ENCODE measurements at places on chromosomes 5 and 9.

GRCh38 chr9:133031496-133031911, 707 bp downstream of the GTF3C5 start:
- DNase-seq: no peak

DNA sequence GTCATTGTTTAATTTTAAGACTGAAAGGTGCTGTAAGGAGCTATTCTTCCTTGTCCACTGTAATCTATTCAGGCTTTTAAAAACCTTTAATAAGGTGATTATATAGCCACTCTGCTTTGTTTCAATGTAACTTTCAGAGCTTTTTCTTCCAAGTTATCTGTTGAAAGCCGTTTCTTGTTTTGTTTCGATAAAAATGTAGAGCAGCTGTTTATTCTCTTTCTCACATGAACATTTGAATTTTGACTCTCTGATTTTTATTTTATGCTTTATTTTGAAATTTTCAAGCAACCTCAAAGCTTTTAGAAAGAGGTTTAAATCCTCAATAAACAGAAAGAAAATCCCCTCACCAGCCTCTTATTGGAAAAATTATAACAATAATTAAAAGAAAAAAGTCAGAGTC, 47.2 kb downstream of the CPEB4 start:
- no peak for DNase-seq

- no peak for DNase-seq
Measured at GRCh38 chr9:133382507-133383141, 6.5 kb downstream of the STKLD1 start.

DNA sequence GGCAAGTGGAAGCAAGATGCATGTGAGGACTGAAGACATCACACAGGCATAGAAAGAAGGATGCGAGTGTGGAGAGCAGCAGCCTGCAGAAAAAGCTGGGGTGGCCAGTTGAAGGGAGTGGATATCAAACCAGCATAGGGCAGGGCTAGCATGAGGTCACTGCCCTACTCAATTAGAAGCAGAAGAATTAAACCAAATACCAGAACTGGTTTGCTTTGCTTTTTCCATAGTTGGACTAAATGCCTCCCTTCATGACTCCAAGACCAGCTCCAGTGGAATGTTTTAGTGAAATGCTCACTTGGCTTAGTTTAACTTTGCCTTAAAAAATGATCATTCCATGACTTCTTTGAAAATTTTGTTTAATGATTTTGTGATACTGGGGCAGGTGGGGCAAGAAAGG, 45.8 kb downstream of the TMEM167A start:
- no peak for DNase-seq

GRCh38 chr9:130825351-130825651, 9.8 kb upstream of the ABL1 start:
- no peak for DNase-seq

DNA sequence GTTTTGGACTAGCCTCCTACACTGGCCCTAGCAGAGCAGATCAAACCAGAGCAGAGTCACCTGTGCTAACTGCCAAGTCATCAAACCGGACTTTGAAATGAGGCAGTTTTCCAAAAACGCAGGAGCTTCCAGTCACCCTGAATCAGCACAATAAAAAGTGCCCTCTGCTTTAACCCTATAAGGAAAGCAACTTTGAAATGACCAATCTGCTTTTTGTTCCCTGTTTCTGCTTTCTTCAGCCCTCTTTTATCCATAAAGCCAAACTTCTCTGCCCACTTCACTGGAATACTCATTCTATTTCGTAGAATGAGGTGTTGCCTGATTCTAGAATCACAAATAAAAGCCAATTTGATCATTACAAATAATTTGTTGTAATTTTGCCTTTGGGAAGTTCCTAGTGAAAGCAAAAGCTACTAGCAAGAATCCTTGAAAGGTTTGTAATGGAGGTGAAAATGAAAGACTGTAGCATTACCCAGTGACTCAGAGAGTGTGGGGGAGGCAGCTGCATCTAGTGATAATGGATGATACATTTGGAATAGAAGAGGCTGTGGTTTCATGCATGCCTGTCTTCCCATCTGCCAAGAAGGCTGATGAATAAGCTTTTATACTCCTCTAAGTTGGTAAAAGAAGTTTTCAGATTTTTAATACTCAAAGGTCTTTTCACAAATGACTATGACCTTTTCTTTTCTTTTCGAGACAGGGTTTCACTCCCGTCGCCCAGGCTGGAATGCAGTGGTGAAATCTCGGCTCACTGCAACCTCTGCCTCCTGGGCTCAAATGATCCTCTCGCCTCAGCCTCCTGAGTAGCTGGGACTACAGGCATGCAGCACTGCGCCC, 14.9 kb downstream of the SPAAR start:
- DNase-seq: no peak

- DNase-seq: no peak
Measured at GRCh38 chr5:174625591-174626350, 98.6 kb upstream of the MSX2 start.

- DNase-seq: no peak
Measured at GRCh38 chr5:68554571-68555279, 339.2 kb downstream of the PIK3R1 start.

- no peak for DNase-seq
Measured at GRCh38 chr5:158938200-158938599, 161.5 kb downstream of the EBF1 start.

- DNase-seq: no peak
Measured at GRCh38 chr5:135885031-135885430, 10.6 kb downstream of the IL9 start.

DNA sequence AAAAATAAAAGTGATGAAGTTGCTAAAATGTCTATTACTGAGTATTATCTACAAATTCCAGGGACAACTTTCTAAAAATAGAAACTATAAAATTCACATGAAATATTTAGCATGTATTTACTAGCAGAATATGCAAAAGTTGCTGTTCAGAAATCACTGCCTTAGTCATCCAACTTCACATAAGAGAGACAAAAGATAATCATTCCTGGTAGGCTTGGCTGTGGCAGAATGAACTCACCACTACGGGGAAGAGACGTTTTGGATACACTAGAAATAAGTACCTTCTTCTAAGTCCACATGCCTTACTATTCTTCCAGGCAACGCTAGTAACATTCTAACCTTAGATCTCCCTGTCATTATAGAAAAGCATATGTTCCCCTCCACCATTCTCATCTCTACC, 272.2 kb downstream of the BNC2 start:
- DNase-seq: no peak

DNA sequence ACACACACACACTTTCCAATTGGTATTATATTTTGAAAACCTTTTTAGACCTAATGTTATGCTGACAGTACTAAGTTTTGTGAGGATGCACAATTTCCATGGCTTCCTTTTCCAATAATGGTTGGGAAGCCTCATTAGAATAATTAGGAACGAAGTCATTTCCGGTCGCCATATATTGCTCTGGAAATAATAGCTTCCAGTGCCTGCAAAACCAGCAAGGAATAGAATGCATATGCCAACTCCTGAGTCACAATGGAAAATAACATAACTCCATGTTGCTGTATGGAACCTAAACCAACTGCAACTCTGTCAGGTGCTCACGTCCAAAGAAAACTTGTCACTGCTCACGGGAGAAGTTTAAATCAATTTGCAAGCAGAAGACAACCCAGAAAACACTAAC, 222.0 kb downstream of the EBF1 start:
- DNase-seq: no peak

GRCh38 chr5:7793895-7794294, 57.0 kb downstream of the CFAP90 start:
- no peak for DNase-seq

GRCh38 chr5:127849891-127850290, 146.7 kb downstream of the CCDC192 start:
- no peak for DNase-seq

- no peak for DNase-seq
Measured at GRCh38 chr9:123586275-123586674, 230.3 kb downstream of the CRB2 start.

DNA sequence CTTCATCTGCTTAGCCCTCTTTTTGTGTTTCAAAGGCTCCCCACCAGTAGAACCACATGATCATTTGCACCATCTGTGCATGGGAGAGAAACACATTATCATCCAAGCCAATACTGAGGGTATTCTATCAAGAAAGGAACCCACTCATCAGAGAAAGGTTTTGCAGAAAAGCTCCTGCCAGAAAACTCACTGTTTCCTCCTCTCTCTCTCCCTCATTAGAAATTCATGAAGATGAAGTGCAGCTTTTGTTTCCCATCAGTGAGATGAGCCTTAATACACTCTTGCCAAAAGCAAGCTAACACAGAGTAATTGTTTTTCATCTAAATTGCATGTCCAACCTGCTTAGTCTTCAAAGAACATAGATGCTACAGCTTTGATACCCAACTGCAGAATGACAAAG, 142.4 kb upstream of the GRAMD2B start:
- no peak for DNase-seq

- no peak for DNase-seq
Measured at GRCh38 chr5:73564675-73565074, 764 bp downstream of the ANKRA2 start.

DNA sequence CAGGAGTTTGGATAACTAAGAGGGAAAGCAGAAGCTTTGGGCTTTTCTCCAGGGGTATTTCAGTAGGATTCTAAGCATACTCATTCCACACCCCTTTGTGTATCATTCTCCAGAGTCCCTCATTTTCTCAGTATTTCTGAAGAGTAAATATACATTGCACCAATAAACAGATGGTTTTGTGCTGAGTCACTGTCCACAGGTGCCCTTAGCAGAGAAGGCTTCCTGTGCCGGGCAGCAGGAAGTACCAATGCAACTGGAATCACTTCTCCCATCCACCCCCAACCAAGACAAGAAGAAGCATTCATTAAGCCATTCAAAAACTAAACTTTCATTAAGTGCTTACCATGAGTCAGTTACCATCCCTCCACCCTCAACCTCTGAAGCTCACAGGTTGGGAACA, 3.6 kb upstream of the CCNJL start:
- no peak for DNase-seq

DNA sequence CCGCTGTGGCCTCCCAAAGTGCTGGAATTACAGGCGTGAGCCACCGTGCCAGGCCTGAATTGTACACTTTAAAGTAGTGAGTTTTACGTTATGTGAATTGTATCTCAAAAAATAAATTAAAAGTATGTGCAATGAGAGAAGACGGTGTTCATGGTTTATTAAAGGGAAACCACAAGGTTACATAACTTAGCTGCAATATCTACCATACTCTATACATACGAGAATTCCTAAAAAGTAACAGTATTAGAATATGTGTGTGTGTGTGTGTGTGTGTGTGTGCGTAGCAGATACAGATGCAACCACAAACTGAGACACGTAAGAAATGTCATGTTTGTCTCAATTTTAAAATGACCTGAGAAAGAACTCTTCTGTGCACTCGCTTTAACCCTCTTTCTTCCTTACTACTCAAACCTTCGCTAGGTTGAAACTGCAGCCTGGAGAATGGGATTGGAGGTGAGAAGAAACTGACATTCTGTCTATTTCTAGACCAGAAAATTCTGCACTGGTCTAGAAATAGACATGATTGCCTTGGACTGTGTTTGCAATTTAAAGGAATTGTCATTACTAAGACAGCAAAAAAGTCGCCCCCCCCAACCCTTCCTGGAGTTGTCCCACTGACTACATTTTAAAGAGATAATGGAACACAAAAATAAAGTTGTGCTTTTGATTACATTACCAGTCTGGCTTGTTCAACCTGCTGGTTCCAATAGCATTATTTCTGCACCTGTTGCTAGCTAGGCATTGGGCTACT, 167.0 kb downstream of the RGS3 start:
- DNase-seq: no peak

Measured in thymus (tissue), 14 donors.